Thoracic aorta (tissue), 2 donors: ENCODE measurements at places on chromosomes 1 and 21.

DNA sequence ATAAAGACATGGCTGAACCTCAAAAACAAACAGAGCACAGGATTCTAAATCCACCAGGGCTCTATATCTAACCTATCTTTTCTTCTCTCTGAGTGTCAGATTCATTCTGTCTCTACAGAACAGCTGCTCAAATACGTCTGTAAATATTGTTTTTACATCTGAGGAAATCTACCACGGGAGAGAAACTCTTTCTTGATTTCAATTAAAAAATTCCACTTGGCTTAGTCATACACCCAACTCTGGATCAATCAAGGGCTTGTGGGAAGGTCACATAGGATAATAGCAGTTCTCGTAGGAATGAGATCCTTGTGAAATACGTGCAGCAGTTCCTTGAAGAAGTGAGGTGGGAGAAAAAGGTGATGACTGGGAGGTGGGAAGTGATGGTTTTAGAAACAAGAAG is 1355.7 kb upstream of the ADGRL2 start:
- DNase-seq = no peak

- no peak for DNase-seq
Measured at GRCh38 chr1:94883691-94884090, 43.2 kb downstream of the CNN3 start.

- no peak for DNase-seq
Measured at GRCh38 chr21:42281181-42281680, 34.0 kb downstream of the TFF3 start.

GRCh38 chr1:228767636-228768354 is 32.5 kb downstream of the RHOU start:
- DNase-seq = no peak

DNA sequence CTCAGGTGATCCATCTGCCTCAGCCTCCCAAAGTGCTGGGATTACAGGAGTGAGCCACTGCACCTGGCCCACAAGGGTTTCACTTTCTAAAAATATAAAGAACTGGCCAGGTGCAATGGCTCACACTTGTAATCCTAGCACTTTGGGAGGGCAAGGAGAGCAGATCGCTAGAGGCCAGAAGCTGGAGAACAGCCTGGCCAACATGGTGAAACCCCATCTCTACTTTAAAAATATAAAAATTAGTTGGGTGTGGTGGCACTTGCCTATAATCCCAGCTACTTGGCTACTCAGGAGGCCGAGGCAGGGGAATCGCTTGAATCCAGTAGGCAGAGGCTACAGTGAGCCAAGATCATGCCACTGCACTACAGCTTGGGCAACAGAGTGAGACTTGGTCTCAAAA is 25.7 kb downstream of the MRPL39 start:
- DNase-seq = no peak

GRCh38 chr21:40383951-40384350 is 463.0 kb downstream of the DSCAM start:
- DNase-seq = no peak

DNA sequence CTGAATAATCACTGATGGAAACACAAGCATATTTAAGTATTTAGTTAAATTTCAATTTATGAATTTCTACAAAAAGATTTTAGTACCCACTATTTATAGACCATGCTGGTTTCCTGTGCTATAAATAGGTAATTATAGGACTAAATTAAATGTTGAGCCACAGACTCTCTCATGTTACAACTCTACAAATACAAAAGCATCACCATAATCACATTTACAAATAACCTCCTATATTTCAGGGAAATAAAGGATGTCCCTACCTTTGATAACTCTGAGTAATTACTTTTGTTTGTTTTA is 32.6 kb upstream of the CCDC190 start:
- no peak for DNase-seq

DNA sequence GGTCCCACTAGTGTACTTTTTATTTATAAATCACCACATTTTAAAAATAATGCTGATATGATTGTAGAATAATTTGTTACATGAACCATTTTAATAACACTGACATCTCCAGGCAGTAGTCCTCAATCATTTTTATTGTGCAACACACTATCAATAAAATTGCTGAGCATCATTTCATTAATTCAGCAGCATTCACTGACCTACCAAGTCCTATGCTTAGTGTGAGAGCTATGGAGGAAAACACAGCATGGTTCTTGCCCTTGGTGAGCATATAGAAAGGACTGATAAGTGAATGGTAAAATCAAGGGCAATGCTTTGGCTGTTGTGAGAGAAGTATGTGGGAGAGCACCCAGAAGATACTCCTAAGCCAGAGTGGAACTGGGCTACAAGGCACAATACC is 119.7 kb downstream of the KCNT2 start:
- no peak for DNase-seq

DNA sequence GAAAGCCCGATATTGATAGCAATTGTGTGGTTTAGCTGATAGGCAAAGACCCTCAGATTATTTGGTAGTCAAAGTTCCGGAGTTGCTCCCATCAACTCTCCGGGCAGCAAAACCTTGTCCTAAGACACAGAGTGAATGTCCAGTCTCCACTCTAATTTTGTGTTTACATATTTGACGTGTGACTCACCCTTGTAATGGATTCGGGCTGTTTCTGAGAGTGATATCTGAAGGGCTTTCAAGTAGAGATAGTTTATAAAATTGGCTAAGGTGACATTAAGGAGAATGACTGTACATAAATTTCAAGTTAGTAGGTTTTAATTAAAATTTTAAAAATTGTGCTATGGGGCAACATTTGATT is 154.2 kb downstream of the CNIH3 start:
- no peak for DNase-seq

DNA sequence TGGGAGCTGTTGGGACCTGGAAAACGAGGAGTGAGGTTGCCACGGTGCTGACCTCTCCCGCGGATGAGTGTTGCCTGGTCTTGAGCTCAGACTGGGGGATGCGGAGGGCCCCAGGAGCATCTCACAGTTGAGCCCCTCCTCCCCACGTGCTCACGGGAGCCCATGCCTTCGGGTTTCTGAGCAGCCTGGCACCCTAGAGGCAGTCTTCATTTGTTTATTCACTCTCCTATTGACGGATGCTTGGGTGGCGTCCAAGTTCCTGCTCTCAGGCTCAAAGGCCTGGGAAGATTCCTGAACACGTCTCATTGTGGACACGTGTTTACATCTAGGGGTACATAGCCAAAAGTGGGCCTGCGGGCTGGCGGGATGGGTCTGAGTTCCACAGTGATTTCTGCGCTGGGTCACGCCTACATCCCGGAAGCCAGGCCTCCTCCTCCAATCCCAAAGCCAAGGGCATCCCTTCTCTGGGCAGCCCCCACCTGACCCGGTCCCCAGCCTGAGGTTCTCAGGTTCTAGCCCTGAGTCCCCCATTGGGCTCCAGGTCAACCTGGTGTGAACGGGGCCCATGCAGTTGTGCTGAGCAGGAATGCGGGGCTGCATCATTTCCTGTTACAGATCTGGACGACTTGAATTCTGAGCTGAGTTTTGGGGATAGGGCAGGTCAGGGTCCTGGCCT is 14.7 kb downstream of the WNT3A start:
- no peak for DNase-seq

- no peak for DNase-seq
Measured at GRCh38 chr1:46643368-46643775, 24.8 kb downstream of the ATPAF1 start.

DNA sequence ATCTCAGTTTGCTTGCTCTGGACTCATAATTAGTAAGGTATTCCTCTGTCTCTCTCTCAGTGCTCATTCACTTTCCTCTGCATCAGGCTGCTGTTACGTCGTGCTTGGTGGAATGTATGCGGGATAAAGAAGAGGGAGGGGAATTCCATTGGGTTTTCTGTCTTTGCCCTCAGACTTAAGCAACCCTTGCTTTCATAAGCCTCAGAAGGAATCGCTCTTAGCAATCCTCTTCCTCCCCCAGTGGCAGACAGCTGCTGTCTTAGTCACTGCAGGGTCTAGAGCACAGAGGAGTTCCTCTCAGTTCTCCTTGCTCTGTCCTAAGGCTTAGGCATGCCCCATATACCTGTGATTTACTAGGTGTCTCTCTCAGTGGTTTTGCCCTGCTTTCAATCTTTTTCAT is 19.1 kb upstream of the NTMT2 start:
- no peak for DNase-seq

DNA sequence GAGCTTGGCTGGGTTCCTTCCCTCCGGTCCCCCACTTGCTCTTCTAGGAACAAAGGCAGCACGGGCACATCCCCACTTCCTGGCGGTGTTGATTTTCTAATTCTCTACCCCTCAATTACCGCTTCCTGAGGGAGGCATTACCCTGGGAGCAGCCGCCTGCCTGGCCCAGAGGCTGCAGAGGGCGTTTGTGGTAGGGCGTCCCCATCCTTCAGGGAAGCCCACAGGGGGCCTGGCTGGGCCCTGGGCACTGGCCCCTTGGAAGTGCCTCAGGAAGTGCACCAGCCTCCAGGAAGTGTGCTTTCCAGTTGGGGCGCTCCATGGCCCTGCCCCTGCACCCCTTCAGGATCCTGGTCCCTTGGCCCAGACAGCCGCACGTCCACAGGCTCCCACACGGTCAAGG is 42.1 kb upstream of the CASZ1 start:
- no peak for DNase-seq

DNA sequence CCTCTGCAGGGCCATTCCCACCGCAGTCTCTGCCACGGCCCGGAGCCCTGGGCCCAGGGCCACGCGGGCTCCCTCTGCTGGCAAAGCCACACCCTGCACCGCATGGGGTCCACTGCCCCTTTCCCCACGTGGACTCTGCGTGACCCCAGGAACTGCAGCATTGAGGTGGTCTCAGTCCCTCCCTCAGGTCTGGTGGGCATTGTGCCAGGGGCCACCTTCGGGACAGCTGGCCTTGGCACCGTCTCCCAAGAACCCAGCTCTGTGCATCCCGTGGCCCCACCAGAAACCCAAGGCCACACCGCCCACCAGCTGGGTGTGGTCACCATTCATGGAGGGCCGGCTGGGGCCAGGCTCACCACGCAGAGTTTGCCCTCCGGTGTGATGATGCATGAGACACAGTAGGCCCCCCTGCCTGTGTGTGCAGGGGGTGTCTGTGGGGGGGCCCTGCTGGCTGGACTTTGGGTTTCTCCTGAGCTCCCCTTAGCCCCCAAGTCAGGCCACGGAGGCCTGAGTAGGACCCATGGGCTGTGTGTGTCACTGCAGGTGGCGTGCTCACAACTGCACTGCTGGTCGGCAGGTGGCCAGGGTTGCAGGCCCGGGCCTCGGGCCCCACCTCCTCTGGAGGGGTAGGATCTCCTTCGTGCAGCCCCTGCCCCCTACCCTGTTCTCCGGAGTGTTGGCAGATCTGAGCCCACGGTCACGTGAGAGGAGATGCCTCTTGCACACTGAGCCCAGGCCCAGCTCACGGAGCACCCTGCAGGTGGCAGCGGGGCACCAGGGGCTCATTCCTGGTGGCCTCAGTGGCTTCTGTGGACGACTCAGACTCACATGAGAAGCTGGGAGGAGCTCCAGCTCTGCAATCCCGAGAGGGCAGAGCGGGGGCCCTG is 5.8 kb downstream of the VWA1 start:
- DNase-seq = no peak

- no peak for DNase-seq
Measured at GRCh38 chr1:2091611-2092604, 41.7 kb downstream of the PRKCZ start.

DNA sequence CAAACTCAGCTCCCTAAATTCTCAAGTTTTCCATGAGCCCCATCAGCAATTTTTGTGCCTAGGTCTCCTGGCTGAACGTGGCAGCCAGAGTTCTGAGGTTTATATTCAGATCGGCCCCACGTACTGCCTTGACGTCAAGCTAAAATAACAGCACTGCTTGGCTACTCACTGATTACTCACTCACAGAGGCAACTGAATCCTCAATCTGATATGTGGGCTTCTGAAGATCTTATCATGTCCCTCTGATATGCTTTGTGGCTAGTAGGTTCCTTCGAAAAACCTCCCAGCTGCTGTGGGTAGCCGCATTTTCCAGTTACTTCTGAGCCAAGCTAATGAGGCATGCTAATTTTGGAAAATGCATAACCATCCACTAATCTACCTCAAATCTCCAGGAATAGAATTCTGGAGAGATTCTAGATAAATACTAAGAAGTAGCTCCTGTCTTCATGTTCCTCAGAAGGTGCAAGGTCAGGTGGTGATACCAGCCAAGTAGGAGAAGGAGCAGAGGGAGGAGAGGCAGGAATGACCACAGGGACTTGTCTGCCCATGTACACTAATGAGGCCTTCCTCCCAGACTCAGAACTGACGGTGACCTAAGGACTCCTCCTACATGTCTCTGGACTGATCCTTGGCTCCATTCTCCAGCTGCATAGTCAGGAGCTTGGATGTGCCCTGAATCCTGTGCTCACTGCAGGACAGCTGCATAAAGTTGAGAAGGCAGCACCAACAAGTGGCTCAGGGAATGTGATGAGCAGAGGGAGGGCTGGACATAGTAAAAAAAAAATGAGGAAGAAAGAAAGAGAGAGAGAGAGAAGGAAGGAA is 263.7 kb downstream of the TNR start:
- no peak for DNase-seq

GRCh38 chr1:233919786-233920185 is 15.3 kb downstream of the SLC35F3 start:
- no peak for DNase-seq

GRCh38 chr21:42248783-42249597 is 30.1 kb downstream of the ABCG1 start:
- DNase-seq = no peak
